ENCODE measurements at places on chromosomes 3 and 15.

DNA sequence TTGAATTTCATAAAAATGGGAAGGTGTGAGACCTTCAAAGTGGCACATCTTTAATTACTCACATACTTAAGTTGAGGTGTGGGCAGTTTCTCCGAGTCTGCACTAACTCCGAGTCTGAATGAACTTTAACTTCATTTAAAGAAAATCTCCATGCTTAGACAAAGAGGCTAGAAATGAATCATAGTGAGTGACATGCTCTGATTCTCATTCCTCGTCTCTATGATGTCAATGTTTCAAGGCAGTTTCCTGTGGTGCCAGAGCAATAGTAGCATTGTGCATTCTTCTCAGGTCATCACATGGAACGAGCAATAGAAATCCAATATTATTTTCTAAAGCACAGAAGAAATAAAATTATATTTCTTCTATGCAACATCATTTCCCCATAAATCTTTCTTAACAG lies 224.8 kb downstream of the KCNMB2 start:
- no peak overlapping the region for H3K27ac ChIP-seq
- no peak for DNase-seq
- no peaks in the 10 kb centered on the region for H3K4me1 ChIP-seq
- no peaks in the 10 kb centered on the region for H3K27me3 ChIP-seq
- no peaks in the 10 kb centered on the region for H3K36me3 ChIP-seq

DNA sequence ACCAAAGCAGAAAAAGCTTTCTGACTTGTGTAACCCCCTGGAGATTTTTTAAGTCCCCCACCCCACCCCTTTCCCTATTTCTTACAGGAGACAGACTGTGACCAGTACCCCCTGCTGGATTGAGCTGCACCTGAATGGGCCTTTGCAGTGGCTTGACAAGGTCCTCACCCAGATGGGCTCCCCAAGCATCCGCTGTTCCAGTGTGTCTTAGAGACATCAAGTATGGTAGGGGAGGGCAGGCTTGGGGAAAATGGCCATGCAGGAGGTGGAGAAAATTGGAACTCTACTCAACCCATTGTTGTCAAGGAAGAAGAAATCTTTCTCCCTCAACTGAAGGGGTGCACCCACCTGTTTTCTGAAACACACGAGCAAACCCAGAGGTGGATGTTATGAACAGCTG lies 64.1 kb downstream of the AAGAB start:
- peaks cover 15% of the 10 kb centered on the region for H3K36me3 ChIP-seq
- H3K27ac ChIP-seq: no peak overlapping the region
- DNase-seq: no peak
- peaks cover 13% of the 10 kb centered on the region for H3K4me1 ChIP-seq
- H3K27me3 ChIP-seq: peaks cover 4% of the 10 kb centered on the region

- no peaks in the 10 kb centered on the region for H3K27me3 ChIP-seq
- no peaks in the 10 kb centered on the region for H3K36me3 ChIP-seq
- no peak overlapping the region for H3K4me3 ChIP-seq
- H3K4me1 ChIP-seq: no peaks in the 10 kb centered on the region
- H3K27ac ChIP-seq: no peak overlapping the region
These were observed 483.6 kb downstream of the GBE1 start for GRCh38 chr3:81277853-81278252.

DNA sequence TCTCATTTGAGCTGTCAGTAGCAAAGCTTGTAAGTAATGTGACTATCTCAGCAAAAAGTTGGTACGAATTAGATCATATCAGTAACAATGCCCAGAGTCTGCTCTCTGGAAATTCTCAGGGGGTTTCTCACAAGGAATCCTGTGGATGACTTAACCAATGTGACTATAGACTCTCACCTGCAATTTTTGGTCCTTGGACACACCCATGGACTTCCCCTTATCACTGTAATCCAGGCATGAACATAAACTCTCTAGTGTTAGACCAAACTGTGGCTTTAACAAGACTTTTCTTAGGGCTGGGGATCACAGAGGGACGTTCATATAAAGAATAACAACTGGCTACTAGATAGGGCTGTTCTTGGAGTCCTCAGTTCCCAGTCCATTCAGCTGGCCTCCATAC lies 3.9 kb upstream of the ZNF80 start:
- DNase-seq: no peak
- H3K36me3 ChIP-seq: peaks cover 15% of the 10 kb centered on the region
- peaks cover 25% of the 10 kb centered on the region for H3K4me1 ChIP-seq
- no peak overlapping the region for H3K27ac ChIP-seq

- H3K4me3 ChIP-seq: no peak overlapping the region
- H3K36me3 ChIP-seq: no peaks in the 10 kb centered on the region
- H3K27ac ChIP-seq: no peak overlapping the region
- peaks cover 4% of the 10 kb centered on the region for H3K27me3 ChIP-seq
- no peak for DNase-seq
These were observed 59.2 kb upstream of the ABHD17C start for GRCh38 chr15:80635953-80636352.

DNA sequence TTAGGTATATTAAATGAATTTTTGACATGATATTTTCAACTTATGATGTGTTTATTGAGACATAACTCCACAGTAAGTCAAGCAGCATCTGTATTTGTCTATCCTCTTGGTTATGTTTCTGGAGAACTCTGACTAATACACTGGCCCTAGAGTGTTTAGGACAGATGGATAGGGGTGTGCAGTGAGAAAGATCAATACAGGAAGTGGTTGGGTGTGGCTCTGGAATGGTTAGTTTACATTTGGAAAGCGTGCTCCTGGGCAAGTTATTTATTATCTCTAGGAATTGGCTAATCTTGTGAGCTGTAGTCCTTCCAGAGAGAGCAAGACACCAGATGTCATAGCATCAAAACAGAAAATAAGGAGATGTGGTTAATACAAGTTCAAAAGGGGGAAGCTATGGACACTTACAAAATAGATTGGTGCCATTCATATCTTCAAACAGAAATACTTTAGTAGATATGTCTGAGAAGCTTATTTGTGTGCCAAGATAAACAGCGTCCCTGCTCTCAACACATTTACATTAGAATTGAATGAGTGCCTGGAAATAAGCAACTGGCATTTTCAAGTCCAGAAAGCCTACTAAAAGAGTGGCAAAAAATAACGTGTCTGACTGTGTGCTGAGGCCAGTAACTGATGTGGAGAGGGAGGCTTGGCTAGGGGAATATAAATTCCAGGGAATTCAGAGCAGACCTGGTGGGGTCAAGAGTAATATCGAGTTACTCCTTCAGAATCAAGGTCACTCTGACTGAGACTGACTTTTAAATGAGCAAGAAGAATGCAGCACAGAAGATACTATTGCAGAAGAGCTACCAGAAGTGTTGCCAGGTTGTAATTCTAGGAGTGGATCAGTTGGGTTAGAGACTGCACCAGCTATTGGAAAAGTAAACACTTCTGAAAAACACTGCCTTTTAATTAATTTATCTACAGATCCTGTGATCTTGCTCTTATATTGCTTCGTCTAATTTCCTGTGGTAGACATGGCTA lies 33.4 kb upstream of the PLAAT1 start:
- peaks cover 2% of the 10 kb centered on the region for H3K27me3 ChIP-seq
- no peak overlapping the region for H3K4me3 ChIP-seq
- no peak for DNase-seq

- H3K27me3 ChIP-seq: peaks cover 3% of the 10 kb centered on the region
- no peaks in the 10 kb centered on the region for H3K4me1 ChIP-seq
- H3K36me3 ChIP-seq: no peaks in the 10 kb centered on the region
These were observed 34.4 kb upstream of the MEIS2 start for GRCh38 chr15:37134699-37135131.

DNA sequence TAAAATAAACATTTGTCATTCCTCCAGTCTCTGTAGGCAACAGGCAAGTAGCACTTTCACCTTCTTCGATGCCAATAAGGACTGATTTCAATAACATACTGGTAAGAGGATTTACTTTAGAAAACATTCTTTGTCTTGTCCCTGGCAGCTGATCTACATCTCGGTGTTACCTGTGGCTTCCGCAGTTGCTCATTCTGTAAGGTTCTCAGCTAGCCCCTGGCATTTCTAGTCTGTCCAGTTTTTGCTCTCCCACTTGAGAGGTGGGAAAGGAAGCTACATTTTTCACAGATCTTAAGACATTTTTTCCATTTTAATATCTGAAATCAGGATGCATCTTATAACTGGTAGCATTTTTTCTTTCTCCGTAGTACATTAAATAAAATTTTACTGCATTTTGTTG lies 19.7 kb upstream of the MAP6D1 start:
- no peaks in the 10 kb centered on the region for H3K27me3 ChIP-seq
- H3K4me3 ChIP-seq: no peak overlapping the region
- DNase-seq: no peak
- peaks cover 23% of the 10 kb centered on the region for H3K36me3 ChIP-seq
- no peak overlapping the region for H3K27ac ChIP-seq

- DNase-seq: no peak
- no peaks in the 10 kb centered on the region for H3K4me1 ChIP-seq
- H3K36me3 ChIP-seq: no peaks in the 10 kb centered on the region
- no peak overlapping the region for H3K4me3 ChIP-seq
- peaks cover 4% of the 10 kb centered on the region for H3K27me3 ChIP-seq
These were observed 28.3 kb downstream of the MASP1 start for GRCh38 chr3:187263270-187263669.

All from immature natural killer cell (primary cell).